ENCODE measurements at places on chromosomes 3 and 15. TPM values are rescaled to one million over a fixed set of nuclear protein-coding genes. Genes with fewer than 3 reads are reported as not detected.

Gene CYP1A2
- total RNA-seq: not detected

Gene CIAO2A
- 72.3 TPM for total RNA-seq

Gene PLCB2
- 95.7 TPM for total RNA-seq

DNA sequence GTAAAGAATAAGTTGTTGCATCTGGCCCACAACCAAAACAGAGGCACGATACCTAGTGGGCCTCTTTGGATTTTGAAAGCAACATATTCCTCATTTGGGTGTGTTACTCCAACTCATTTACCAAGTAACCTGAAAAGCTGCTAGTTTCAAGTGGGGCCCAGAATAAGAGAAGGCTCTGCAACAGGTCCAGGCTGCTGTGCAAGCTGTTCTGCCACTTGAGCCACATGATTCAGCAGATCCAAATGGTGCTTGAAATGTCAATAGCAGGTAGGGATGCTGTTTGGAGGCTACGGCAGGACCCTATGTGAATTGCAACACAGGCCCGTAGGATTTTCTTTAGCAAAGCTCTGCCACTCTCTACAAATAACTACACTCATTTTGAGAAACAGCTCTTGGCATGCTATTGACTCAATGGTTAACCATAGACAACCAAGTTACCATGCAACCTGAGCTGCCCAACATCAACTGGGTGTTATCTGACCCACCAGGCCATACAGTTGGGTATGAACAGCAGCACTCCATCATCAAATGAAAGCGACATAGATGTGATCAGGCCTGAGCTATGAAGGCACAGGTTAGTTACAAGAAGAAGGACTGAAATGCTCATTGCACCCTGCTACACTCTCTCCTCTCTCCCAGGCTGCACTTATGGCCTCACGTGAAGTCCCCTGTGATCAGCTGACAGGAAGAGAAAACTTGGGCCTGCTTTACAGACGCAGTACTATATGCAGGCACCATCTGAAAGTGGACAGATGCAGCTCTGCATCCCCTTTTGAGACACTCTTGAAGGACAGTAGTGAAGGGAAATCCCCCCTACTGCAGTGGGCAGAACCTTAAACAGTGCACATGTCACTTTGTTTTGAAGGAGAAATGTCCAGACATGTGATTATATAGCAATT lies 9.5 kb upstream of the MCF2L2 start:
- H3K4me1 ChIP-seq: peaks cover 37% of the 10 kb centered on the region
- DNase-seq: no peak
- peaks cover 5% of the 10 kb centered on the region for H3K27me3 ChIP-seq
- H3K36me3 ChIP-seq: peaks cover 4% of the 10 kb centered on the region

DNA sequence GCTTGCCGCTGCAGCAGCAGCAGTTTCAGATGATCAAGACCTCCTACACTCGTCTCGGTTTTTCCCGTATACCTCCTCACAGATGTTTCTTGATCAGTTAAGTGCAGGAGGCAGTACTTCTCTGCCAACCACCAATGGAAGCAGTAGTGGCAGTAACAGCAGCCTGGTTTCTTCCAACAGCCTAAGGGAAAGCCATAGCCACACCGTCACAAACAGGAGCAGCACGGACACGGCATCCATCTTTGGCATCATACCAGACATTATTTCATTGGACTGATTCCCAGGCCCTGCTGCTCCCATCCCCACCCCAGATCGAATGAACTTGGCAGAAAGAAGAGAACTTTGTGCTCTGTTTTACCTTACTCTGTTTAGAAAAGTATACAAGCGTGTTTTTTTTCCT lies 17.6 kb downstream of the CALML4 start:
- no peaks in the 10 kb centered on the region for H3K27me3 ChIP-seq
- peak; percentile 47 for DNase-seq
- H3K4me1 ChIP-seq: no peaks in the 10 kb centered on the region
- no peak overlapping the region for H3K4me3 ChIP-seq

Gene C2CD4A
- 0.05 TPM for total RNA-seq

Gene ZNF445
- total RNA-seq: 17.7 TPM

GRCh38 chr3:194220901-194221326 lies 85.0 kb downstream of the HES1 start:
- H3K27ac ChIP-seq: no peak overlapping the region
- H3K27me3 ChIP-seq: peaks cover 33% of the 10 kb centered on the region
- H3K4me1 ChIP-seq: peaks cover 4% of the 10 kb centered on the region
- H3K36me3 ChIP-seq: no peaks in the 10 kb centered on the region

- H3K4me1 ChIP-seq: no peaks in the 10 kb centered on the region
- no peaks in the 10 kb centered on the region for H3K36me3 ChIP-seq
- no peak overlapping the region for H3K27ac ChIP-seq
- H3K4me3 ChIP-seq: no peak overlapping the region
Observed at GRCh38 chr3:99006686-99007085, 105.2 kb upstream of the DCBLD2 start.

All from activated CD4-positive, alpha-beta T cell treated with anti-CD3 and anti-CD28 coated beads, Interleukin-2, amount 10 ng/mL, durations not matched to agents 24 days and 14 days (primary cell).